ENCODE measurements at places on chromosomes 12 and 14. TPM values are rescaled to one million over a fixed set of nuclear protein-coding genes. Genes with fewer than 3 reads are reported as not detected.
A peak's percentile ranks its signal among the peaks of the same experiment; 100 is the strongest.

RAD51AP1 gene
- 13.2 TPM for total RNA-seq

DNA sequence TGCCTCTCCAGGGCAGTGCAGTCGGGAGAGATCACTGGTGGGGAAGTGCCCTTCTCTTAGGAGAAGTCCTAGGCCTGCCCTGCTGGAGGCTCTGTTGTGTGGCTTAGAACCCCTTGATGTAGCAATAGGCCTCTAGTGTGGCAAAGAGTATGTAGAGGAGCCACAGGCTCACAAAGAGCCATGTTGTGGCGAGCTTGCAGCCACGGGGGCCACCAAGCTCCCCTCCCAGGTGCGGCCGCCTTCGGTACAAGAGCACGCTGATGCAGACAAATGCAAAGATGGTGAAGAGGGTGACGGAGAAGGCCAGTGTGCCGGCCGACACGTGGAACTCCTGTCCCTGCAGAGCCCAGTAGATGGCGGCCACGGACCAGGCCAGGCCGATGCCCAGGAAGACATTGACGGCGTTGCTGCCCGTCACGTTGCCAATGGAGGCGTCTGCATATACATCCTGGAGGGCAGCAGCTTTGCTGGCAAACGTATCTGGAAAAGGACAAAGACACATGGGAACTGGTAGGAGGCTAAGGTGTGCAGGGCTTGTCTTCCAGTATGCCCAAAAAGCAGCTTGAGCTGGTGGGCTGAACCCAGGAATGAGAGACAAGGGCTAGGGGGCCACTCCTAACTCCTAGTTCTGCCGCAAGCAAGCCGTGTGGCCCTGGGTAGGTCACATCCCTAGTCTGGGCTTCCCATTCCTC lies 142.8 kb downstream of the SLC8A3 start:
- peak; percentile 29 for DNase-seq

DNA sequence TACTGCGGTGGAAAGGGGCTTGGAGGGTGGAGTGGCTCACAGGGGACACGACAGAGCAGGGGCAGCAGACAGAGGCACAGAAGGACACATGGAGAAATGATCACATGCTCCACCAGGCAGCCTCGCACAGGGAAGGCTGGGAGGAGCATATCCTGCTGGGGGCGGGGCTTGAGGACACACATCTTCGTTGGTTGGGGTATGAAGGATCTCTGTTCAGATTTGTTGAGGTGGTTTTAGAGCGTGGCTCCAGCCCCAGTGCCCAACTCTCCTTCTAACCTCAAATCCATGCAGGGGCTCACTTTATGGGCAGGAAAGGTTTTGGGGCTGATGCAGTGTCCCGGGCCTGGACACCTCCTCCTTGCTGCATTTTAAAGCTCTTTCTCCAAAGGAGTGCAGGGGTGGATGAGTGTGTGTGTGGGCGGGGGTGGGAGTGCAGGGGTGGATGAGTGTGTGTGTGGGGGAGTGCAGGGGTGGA lies 733 bp upstream of the P3H3 start:
- peak; percentile 73 for DNase-seq

DNA sequence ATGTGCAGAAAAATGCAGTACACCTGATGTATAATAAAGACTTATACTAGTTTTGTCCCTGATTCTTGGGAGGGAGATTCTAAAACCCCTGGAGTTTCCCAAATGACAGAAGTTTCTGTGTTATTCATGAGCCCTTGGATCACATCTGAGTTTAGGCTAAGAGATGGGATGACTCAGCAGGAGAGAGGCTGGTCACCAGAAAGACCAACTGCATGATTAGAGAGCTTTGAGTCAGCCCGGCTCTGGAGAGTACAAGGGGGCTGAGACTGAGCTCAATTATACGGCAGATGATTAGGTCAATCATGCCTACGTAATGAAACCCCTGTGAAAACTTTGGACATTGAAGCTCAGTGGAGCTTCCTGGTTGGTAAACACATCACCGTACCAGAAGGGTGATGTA lies 174.2 kb downstream of the SSPN start:
- DNase-seq: no peak

DNA sequence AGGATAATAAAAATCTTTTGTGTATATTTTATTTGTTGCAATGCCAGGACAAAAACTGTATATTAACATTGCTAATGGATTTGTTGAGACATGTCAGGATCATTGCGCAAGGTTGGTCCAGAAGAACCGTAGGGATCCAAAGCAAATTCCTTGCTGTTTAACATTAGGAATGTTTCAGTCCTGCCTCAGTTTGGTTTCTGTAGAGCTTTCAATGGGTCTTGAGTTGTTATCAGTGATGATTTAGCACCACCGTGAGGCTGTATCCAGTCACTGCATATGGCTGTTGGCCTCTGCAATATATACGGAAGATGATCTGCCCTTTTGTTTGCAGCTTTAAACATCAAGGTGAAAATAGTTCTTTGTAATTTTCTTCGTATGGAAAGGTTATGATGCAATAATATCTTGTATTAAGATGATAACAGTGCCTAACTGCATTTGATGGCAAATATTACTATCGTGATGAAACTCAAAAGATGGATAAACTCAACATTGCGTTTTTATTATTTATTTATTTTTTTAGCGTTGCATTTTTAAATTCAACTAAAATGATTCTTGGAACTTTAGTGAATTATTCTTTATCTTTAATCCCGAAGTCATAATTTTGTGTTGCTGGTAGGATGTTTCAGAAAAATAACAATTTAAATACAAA lies 231.2 kb downstream of the AKAP6 start:
- DNase-seq: peak; percentile 47

OTX2 gene
- total RNA-seq: 35.0 TPM

GRCh38 chr12:49322708-49323523 lies at the start of gene TROAP:
TROAP (plus strand) TSS chr12:49323255; CDS start chr12:49323609, 354 bp downstream.
- peak; percentile 94 for DNase-seq

DNA sequence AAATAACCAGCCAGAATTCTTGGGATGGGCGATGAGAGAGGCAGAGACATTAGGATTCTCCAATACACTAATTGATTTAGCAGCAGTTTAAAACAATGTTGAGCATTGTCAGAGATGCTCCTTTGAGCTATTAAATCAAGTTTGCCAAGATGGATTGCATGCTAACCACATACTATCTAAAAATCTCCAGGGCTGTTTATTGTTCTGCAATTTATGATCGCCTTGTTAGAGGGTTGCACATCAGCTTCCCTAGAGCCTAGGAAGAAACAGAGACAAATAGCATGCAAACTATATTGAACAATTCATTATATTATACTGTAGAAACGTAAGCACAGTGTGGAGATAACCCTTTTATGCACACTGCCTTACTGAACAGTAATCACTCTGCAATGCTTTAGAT lies 599.9 kb downstream of the SOX5 start:
- DNase-seq: peak; percentile 32

STYK1 gene
- 3.0 TPM for total RNA-seq

GRCh38 chr14:70340002-70340401 lies 19.5 kb downstream of the COX16 start:
- no peak for DNase-seq

ANKLE2 gene
- total RNA-seq: 32.3 TPM

DNA sequence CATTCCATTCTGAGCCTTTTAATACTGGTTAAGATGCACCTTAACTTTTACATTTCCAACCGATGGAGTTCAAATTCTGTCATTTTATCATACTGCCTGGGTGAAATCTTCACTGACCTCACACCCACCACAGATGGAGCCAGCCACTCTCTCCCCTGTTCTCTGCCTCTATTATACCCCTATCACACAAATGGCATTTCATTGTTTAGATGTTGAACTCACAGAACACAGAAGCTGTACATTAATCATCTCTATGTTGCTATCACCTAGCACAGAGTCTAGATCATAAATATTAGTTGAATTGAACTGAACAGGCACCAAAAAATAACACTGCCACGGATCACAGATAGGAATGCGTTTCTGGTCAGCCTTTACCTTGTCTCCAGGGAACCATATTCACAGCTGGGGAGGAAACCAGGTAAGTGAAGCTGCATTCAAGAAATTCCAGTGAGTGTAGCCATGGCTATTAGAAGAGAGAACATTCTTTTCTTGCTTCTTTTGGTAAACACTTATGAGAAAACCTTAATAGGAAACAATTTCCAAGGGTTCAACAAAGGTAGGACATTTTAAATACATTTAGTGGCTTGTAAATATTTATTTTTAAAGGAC lies 194.9 kb upstream of the RMST start:
- DNase-seq: no peak

DNA sequence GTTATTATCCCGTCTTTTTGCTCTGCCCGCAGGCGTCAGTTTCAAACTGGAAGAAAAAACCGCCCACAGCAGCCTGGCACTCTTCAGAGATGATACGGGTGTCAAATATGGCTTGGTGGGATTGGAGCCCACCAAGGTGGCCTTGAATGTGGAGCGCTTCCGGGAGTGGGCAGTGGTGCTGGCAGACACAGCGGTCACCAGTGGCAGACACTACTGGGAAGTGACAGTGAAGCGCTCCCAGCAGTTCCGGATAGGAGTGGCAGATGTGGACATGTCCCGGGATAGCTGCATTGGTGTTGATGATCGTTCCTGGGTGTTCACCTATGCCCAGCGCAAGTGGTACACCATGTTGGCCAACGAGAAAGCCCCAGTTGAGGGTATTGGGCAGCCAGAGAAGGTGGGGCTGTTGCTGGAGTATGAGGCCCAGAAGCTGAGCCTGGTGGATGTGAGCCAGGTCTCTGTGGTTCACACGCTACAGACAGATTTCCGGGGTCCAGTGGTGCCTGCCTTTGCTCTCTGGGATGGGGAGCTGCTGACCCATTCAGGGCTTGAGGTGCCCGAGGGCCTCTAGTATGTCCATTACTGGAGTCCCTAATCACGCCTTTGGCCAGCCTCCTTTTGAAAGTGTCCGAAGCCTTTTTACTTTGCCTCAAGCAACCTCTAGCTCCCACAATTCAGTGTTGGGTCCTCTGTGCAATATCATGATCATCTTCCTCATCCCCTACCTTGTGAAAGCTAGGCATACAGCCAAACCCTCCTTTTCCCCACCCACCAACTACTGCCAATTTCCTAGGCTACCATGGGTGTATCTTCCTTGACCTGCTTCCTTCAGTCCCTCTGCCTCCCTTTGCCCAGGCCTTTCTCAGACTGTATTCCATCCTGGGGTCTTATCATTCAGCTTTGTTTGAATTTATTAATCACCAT lies 891 bp downstream of the SPRYD4 start:
- no peak for DNase-seq

GRCh38 chr12:117384735-117385134 lies 23.3 kb upstream of the NOS1 start:
- DNase-seq: no peak

GRCh38 chr12:48198672-48198971 lies 4.5 kb downstream of the OR10AD1 start:
- DNase-seq: no peak

- no peak for DNase-seq
Observed at GRCh38 chr12:9590441-9590840, 17.3 kb downstream of the KLRB1 start.

GRCh38 chr12:78568321-78569020 lies 296.1 kb upstream of the SYT1 start:
- DNase-seq: no peak

- no peak for DNase-seq
Observed at GRCh38 chr14:103625356-103626095, 3.5 kb upstream of the KLC1 start.

- DNase-seq: no peak
Observed at GRCh38 chr12:101181776-101182175, 28.3 kb downstream of the SLC5A8 start.

DNA sequence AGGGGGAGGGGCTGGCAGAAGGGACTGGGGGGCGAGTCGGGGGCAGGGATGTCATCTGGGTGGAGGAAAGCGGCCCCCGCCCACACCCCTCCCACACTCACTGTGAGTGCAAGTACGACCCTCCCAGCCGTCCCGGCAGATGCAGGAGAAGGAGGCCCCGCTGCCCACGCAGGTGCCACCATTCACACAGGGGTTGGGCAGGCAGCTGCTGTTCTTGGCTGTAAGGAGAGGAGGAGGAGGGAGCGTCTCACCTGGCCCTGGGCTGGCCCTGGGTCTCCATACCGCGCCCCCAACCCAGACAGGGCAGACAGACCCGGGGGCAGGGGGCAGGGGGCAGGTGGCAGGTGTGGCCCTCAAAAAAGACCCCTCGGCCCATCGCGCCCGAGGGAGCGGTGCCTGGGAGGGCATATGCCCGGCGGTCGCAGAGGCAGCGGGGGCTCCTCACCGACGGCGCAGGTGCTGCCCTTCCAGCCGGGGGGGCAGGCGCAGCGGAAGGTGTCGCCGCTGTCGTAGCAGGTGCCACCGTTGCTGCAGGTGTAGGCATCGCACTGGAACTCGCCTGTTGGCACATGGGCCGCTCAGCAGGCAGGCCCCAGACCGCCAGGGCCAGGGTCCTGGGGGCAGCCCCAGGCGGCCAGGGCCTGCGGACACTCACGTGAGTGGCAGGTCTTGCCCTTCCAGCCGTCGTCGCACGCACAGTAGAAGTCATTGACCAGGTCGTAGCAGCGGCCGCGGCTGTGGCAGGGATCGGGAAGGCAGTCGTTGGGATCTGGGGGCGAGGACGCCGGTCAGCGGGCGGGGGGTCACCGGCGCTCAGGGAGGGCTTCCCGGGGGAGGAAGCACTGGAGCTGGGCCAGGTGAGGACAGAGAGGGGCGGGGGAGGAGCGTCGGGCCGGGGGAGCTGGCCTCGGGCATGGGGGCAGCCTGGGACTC lies 20.6 kb downstream of the JAG2 start:
- no peak for DNase-seq

TROAP gene
- 10.5 TPM for total RNA-seq

KRT6B gene
- total RNA-seq: not detected

- no peak for DNase-seq
Observed at GRCh38 chr12:44863867-44864266, 12.2 kb downstream of the NELL2 start.

DACT1 gene
- total RNA-seq: 24.0 TPM

DNA sequence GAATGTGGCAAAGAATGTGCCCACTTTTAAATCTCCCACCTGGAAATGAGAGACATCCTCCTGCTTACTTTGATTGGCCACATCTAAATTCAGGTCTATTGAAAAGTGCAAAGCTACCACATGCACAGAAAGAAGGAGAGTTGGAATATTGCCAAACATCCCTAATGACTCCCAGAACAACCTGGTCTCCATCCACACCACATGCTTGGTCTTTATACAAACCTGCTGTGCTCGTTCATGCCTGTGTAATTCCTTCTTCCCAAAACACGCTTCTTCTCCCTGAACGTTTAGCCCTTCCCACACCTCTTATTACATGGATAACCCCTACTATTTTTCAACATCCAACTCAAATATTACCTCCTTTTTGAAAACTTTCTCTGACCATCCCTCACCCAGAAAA lies 66.2 kb upstream of the BCL2L14 start:
- DNase-seq: no peak

DNA sequence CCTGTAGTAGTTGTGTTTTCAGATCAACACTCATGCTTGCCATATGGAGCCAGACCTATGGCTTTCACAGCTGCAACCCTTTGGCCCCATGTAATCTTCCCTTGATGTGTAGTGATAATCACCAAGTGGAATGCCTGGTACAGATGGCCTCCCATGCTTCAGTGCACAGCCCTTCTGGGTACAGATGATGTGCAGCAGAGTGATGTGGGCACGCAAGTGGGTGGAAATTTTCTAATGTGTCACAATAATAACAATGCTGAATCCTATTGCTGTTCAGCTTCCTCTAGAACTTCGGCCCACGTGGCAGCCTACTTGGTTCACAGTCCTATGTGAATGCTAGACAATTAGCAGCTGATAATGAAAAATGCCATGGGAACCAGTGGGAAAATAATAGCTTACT lies 188.1 kb downstream of the SNAPC1 start:
- no peak for DNase-seq

LMO3 gene
- total RNA-seq: 56.1 TPM

YEATS4 gene
- 21.7 TPM for total RNA-seq
